ENCODE measurements at places on chromosomes 16 and 17.

DNA sequence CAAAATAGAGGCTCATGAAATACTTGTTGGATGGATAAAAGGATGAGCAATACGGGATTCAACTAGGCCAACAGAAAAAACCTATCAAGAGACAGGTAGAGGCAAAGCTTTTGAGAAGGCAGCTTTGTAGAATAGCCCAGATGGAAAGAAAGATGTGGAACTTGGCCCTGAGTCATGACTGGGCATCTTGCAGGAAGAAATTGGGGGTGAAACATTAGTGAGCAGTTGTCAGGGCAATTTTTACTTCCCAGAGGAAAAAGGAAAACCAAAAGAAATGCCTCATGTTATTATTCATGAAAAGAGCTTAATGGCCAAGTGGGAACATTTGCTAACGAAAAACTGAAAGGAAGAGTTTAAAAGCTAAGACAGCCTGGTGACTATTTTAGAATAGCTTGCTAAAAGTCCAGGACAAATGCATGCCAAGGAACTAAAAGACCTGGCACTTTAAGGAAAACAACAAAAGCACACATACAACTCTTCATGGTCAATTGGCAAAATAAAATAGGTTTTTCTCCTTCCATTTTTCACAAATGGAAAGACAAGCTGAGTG lies 180.1 kb downstream of the HS3ST3A1 start:
- no peak for DNase-seq

GRCh38 chr17:5759501-5759925 lies 175.2 kb upstream of the NLRP1 start:
- DNase-seq = no peak

DNA sequence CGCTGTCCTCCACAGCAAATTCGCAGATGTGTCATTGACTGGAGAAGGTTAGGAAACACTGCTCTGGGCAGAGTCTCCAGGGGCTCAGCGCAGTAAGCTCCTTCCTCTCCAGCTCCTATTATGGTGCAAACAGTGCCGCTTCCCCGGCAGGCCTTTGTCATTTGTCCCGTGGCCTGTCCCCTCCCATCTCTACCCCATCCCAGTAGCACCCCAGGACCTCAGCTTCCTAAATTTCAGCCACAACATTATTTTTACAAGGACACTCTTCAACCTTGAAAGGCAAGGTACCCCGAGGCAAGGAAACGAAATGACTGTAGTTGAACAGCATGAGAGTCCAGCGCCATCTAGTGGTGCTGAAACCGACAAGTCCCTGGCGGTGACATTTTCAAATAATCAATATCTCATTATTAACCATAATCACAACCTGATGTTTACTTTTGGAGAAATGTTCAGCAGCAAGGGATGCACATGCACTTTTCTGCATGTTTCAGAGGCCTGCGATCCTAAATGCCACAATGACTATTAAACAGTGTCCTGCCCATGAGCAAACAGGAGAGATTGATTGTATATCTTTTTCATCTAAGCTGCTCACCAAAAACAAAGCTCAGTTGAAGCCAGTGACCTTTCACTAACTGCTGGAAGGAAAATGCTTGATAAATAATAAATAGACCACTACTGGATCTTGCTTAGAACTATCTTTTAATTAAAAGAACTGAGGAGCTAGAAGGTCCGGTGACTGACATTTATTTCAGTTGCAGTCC lies 16.5 kb downstream of the MRPS23 start:
- DNase-seq = peak; percentile 37

DNA sequence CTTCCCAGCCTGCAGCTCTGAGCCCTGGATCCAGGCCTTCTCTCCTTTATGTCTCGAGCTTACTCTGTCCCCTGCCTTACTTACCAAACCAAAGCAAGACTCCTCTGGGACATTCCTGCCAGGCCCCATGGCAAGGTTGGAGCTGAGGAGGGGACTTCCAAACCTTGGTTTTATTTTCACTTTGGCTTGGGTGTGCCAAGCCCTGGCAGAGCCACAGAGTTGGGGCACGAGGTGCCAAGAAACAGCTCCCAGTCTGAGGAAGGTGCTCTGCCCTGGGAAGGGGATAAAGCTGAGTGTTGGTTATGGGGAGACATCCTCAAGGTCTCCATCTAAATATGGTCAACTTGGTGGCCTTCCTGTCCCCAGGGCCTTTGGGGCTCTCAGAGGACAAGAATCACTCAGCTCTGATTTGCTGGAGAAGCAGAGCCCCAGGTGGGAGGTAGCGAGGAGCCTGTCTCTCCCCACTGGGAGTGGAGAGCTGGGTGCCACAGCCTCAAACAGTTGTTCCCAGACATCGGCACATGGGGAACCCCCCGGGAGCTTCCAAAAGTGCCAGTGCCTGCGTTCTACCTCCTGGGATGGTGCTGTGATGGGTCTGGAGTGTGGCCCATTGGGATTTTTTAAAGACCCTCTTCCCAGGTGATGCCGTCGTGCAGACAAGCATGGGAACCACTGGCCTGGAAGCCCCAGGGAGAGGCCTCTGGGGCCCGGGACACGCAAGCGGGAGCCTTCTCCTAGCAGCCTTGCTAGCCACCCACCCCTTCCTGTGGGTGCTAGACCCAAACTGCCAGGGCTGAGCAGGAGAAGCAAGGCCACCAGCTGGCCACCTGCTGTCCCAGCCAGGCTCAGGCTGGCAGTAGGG lies 10.3 kb downstream of the NLRC5 start:
- no peak for DNase-seq

GRCh38 chr16:27491894-27492587 lies 57.7 kb downstream of the GTF3C1 start:
- no peak for DNase-seq

GRCh38 chr17:44522883-44523671 lies 19.9 kb upstream of the GPATCH8 start:
- no peak for DNase-seq

DNA sequence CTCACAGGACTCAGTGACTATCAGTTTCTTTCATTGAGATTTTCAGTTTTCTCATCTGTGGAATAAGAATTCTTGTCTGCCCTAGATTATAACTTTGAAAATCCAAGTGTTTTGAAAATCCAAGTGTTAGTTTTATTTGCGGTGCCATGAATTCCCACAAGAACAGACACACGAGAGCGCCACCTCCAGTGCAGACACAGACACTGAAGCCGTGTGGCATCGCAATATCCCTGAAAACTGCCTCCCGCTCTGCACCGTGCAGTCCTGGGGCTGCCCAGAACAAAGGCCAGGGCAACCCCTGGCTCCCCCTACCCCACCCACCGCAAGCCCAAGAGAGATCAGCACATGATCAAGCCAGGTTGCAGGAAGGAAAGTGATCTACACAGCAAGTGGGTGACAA lies 229.5 kb upstream of the ASIC2 start:
- DNase-seq = no peak

- no peak for DNase-seq
These were observed 63.6 kb downstream of the SCNN1B start for GRCh38 chr16:23365602-23366240.

DNA sequence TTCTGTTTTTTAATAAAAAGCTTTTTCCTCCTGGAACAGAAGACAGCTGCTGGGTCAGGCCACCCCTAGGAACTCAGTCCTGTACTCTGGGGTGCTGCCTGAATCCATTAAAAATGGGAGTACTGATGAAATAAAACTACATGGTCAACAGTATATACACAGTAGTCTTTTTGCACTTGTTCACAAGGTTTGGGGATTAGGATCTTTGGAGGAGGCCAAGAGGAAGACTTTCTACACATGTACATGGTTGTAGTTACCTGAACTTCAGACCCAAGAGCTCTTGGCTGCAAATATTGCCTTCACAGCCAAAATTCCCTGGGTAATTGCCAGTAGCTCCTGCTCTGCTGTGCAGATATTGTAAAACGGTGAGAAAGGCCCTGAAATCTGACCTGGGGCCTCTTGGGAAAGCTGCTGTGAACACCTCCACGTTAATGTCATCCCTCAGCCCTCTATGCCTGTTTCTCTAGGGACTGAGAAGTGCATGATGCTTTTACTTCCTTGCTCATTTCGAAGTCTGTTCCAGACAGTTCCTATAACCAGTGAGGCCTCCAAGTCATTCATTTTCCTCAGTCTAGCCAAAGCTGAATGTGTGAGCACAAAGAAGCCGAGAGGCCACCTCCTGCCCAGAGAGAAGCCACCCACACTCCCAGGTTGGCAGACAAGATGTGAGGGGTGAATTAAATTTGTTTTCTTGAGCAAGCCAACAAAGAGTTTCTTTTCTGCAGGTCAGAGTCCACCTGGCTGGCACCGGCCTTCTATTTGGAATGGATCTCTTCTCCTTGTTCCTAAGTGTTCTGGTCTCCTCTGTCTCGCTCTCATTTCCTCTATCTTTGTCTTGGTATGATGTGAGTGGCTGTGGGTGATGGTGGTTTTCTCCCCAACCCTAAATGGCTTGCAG lies 15.9 kb downstream of the ANKRD40 start:
- DNase-seq = no peak

Measured in stimulated activated CD4-positive, alpha-beta T cell treated with anti-CD3 and anti-CD28 coated beads, TNF-alpha, amount 100 ng/mL, for 1 hour (primary cell).